Astrocyte of the hippocampus (primary cell): ENCODE measurements at places on chromosomes 4 and X.

DNA sequence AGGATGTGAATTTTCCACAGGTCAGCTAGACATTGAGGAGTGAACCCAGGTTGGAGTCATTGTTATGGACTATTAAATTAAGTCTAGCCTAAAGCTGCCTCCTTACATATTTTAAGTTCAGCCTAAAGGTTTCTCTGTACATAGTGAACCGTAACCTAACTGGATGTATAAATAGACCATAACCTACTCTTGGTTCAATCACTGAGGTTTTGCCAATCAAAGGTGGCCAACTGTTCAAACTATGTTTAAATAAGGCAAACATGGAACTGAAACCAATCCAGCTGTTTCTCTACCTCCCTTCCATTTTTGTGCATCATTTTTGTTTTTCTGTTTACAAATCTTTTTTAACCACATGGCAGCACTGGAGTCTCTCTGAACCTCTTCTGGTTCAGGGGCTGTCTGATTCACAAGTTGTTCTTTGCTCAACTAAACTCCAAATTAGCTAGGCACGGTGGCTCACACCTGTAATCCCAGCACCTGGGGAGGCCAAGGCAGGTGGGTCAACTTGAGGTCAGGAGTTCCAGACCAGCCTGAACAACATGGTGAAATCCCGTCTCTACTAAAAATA, 43.9 kb upstream of the SFRP2 start:
- no peak for DNase-seq

- DNase-seq = peak; percentile 37
Observed at GRCh38 chr4:151228189-151229119, 48.5 kb upstream of the PRSS48 start.

- DNase-seq = no peak
Observed at GRCh38 chr4:1492651-1493539, 86.7 kb upstream of the NKX1-1 start.

GRCh38 chrX:69238114-69238886, 73.0 kb upstream of the PJA1 start:
- DNase-seq = no peak

DNA sequence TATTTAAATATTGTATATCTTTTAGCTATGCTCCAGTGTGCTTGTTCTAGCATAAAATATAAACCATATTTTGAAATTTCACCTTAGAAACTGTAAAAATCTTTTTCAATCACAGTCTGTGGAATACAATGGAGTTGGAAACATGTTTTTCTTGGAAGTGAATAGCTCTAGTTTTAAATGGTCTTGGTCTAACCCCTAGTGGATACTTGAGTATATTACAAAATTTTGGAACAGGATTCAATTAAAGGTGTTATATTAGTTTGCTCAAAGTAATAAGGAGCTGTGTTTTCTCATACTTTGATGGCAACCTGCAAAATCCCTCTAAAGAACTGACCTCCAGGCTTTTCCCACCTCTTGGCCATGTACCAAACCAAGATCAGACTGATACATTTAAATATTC, 48.2 kb downstream of the STK26 start:
- DNase-seq = peak; percentile 16
